ENCODE measurements at places on chromosomes 5 and 9.

DNA sequence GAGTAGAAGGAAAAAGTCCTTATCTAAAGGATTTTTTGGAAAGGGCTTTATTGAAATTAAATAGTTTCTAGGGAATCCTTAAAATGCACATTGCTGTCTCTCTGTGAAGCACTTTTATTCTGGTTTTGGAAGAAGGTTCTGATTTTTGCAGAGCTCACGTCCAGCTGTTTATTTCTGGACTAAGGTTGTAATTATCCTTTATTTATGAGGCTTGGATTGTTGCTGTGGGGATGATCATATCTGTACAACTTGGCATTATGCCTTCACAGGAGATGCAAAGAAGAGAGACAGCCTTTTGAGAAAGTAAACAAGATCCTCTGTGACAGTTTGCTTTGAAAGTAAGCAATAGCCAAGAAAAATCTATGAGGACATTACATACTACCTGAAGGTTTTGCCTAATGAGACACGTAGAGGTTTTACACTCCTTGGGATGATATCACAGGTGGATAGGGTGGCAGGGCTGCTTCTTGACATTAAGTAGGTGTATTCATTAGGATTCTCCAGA is 14.6 kb downstream of the SMARCA2 start:
- DNase-seq = no peak

DNA sequence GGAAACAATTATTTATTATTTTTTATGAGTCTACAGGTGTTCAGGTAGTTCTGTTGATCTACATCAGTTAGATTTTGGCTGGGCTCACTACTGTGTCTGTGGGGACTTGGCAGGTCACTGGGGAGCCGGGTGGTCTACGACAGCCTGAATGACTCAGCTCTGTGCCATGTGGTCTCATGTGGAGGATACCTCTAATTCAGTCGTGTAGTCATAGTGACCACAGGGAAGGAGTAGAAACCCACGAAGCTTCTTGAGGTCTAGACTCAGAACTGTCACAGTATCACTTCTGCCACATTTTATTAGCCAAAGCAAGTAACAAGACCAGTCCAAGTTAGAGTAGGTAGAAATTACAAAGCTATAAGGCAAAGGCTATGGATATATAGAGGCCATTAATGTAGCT is 64.7 kb upstream of the GRAMD2B start:
- DNase-seq = no peak

DNA sequence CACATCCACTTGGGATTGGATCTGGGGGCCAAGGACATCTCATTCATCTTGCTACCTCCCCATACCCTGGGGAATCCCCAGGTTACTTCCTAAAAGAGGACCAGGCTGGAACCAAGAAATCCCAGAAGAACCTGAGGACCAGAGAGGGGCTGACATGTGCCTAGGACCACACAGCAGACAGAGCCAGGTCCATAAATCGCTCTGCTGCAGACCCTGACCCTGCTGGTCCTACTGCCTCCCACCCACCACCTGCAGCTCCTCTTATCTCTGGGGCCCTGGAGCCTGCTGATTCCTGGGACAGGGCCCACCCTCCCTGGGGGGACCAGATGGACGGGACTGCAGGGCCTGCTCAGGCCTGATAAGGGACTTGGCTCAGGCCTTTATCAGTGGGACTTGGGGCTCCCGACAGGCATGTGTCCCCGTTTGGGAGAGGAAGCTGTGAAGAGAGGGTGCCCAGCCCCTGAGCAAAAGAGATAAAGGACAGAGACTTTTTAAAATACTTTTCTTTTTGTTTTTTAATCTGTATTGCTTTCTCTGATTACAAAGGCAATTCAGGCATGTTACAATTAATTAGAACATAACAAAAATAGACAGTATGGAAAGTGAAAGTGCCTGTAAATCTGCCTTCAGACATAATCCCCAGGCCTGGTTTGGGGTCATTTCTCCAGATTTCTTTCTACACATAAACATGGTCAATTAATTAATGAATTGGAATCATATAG is 101.3 kb upstream of the LARP1 start:
- no peak for DNase-seq

DNA sequence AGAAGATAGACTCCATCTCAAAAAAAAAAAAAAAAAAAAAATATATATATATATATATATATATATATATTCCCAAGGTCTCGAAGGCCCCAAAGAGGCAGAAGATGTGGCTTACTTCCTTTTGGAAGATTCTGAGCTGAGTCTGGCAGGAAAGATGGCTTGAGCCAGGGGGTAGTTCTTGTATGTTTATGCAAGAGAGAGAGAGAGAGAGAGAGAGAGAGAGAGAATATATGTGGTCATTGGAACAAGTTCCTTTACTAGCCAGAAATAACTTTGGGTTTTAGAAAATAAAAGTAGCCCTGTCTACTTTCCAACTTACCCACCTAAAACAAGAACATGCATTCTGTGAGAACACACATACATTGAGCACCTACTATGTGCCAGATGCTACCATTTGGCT is 17.6 kb downstream of the NCS1 start:
- DNase-seq = no peak

DNA sequence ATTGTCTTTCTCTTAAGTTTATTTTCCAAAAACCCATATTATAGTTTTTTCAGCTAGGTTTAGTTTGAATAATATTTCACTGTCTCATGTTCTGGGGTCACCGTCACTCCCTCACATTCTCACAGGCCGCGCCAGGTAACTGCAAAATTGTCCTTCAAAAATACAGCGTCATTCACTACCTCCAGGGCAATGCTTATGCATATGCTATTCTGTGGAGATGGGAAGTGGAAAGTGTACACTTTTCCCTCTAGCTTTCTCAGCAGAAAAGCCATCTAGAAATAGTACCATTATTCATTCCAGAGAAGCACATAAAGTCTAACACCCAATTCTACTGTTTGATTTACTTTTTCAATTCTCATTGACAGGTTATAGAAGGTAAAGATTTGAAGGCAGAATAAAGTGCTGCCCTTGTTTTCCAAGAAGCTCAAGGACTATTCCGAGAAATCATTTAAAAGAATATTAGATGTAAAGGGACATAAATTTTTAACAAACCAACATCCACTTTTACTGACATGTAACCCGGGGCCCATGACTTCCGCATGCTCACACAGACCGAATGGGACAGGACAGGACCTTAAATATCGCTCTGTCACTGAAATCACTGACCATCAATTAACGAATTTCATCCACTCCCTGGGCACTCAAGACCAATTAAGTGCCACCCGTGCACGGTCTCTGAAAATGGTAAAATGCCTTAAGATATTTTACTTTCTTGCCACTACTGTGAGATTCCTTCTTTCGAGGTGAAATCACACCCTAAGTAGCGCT is 720 bp downstream of the NUDT12 start:
- DNase-seq = no peak

DNA sequence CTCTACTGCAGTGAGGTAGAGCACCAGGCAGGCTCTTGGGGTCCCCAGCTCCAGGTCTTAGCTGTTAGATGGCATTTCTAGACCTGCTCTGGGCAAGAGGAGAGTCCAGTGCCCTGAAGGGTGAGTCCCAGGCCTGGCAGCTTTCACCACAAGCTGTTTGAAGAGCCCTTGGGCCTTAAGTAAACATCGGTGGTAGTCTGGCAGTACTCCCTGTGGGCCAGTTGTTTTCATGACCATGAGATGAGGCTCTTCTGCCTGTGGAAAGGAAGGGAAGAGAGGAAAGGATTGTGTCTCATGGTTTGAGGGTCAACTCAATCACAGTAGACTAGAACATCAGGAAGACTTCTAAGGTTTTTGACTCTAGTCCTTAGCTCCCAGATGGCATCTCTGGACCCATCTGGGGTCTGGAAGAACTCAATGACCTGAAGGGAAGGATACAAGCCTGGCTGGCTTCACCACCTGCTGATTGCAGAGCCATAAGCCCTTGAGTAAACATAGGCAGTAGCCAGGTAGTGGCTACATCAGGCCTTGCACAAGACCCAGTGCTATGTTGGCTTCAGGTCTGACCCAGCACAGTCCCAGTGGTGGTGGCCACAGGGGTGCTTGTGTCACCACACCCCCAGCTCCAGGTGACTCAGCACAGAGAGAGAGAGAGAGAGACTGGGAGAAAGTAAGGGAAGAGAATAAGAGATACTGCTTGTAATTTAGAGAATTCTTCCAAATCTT is 114.3 kb upstream of the PCSK5 start:
- DNase-seq = no peak

DNA sequence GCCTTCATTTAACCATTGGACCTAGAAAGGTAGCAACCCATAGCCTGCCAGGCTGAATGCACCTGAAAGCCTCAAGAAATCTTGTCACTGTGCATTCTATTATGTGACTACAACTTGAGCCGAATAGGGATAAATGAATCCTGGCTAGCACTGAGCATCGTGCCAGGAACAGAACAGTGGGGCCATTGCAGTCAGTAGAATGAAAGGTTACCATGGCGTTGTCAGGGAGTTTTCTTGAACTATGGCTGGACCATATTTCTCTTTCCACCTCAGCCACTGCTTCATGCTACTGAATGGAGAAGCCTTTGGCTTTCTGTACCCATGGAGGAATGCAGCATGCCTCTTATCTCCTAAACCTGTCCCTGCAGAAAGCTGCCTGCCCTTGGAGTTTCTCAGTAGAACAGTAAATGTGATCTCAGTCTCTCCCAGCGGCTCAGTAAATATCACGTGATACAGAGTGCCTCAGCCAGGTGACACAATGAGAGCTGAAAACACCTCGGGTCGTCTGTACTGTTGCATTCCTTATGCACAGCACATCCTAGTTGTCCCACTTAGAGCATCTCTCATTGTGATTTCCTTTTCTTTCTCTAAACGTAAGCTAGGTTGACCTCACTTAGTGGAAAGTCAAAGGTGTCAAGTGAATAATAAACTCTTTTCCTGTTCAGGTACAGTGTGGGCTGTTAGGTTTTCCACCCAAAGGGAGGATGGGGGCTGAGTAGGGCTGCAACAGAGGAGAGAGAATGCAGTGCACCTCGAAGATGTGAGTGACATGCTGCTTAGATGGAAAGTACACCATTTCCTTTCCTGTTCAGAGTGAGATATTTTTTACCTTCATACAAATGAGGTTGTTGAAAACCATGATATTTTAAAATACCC is 115.3 kb downstream of the MACIR start:
- DNase-seq = no peak

DNA sequence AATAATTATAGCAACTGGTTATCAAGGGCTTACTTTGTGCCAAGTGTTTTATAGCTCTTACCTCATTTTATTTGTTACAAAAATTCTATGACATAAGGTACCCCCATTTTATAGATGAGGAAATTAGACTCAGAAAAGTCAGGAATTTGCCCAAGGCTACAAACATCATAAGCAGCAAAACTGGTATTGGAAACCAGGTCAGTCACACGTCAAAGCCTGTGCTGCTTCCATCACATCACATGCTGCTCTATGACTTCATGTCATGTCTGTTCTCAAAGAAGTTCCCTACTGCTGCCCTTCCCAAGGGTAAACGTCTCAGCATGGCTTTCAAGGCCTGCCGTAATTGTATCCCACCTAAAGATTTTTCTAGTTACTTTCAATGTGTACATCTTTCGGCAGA is 6.9 kb upstream of the KIF2A start:
- no peak for DNase-seq

DNA sequence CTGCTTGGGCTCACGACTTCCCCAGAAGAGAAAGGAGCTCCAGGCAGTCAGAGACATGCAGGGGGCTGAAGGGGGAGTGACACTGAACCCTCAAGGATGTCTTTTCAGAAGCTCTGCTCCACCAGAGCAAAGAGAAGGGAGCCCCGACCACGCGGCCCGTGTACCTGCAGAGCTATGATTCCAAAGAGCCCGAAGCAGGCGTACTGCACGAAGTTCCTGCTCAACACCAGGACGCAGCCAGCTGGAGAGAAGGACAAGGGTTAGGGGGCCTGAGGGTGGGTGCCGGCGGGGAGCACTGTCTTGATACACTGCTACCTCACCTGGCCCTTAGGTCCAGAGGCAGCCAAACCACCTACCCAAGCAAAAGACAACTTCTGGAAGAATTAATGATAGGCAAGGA is 9.4 kb downstream of the SURF4 start:
- DNase-seq = no peak

DNA sequence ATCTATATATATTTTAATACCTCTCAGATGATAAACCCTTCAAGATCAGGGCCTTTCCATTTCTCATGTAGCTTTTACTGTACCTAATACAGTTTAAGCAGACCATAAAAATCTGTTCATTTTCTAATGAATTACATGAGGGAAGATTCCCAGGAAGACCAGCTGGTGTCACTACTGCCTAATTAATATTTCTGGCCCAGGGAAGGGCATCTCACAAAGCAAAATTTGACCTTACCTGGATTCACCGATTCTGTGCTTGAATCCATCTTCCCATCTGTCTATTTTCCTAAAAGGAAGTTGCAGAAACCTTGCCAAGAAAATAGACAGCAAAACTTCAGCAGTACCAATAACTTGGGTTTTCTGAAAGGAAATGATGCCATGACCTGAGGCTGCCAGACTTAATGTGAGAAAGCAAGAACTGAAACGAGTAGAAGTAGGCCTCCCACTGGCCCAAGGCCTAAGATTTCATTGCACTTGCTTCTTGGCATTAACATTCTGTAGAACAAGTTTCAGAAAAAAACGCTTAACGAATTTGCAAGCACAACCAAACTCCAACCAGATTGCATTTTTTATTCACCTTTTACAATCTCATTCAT is 83.0 kb upstream of the GLIS3 start:
- peak; percentile 18 for DNase-seq

DNA sequence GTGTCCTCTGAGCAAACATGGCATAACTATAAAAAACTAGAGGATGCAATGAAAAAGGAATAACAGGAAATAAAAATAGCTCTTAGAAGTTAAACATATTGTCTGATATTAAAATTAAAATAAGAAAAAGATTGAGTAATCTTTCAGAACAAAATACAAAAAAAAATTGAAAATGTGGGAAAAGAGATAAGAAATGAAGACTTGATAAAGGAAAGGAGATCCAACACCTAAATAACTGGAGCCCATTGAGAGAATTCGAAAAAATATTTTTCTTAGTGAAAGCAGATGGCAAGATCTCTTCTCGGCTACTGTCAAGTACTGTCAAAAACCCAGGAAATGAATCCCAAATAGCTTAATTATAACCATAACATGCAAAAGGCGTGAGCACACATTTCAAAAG is 24.9 kb downstream of the LIFR start:
- no peak for DNase-seq

DNA sequence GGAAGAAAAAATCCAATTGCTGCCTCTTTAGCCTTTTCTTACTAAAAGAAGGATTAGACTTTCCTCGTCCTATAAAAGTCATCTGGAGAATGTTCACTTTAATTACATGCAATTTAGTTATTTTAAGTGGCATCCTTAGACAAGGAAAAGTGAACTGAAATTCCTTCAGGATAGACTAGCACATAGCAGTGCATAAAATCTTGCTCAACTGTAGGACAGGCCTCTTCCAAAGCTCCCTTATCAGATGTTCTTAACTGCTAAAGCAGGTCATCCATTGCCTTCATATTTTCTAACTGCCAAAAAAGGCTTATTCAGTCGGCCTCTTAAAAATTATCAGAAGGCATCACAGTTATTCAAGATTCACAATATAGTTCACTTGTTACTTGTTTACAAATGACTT is 396.5 kb downstream of the DMRT2 start:
- DNase-seq = no peak

DNA sequence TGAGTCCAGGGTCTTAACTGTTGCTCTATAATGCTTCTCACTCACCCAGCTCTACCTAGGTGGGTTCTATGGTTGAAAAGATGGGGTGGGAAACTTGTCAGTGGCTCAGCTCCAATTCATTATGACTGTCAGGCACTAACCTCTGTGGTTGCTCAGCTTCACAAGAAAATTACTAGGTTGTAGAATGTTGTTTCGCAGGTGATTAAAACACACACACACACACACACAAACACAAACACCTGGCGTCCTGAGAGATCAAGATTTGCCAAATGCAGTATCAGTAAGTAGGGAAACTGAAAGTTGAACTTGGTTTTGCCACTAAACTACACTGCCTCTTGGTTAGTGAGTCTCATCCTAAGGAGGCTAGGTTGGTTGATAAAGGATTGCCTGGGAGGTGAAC is 2.8 kb downstream of the MCCC2 start:
- no peak for DNase-seq
